NCI-H1694 treated with DMSO at 0.1 percent for 48 hours (cell line): ENCODE measurements at places on chromosomes 11 and 22.

- no peak for DNase-seq
These were observed 109.8 kb downstream of the NAT10 start for GRCh38 chr11:34214961-34215805.

- DNase-seq: no peak
These were observed 8.8 kb upstream of the OR2AT4 start for GRCh38 chr11:75105462-75105925.

DNA sequence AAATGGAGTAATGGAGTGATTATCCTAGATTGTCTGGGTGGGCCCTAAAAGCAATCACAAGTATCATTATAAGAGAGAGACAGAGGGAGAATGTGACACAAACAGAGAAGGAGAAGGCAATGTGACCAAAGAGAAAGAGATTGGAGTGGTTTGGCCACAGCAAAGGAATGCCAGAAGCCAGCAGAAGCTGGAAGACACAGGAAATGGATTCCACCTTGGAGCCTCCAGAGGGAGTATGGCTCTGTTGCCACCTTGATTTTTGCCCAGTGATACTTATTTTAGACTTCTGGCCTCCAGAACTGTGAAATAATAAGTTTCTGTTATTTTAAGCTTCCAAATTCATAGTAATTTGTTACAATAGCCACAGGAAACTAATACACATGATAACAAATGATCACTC is 36.8 kb upstream of the OR5P2 start:
- no peak for DNase-seq

- DNase-seq: no peak
These were observed 42.0 kb upstream of the TENM4 start for GRCh38 chr11:79482800-79483199.

GRCh38 chr11:68942751-68943271 is 38.0 kb downstream of the MRGPRD start:
- no peak for DNase-seq

GRCh38 chr11:72673284-72673942 is 809 bp downstream of the PDE2A start:
- DNase-seq: no peak

GRCh38 chr22:39275814-39276439 is 31.1 kb upstream of the PDGFB start:
- DNase-seq: no peak

- DNase-seq: no peak
These were observed 154.2 kb downstream of the LDLRAD3 start for GRCh38 chr11:36098087-36098486.

DNA sequence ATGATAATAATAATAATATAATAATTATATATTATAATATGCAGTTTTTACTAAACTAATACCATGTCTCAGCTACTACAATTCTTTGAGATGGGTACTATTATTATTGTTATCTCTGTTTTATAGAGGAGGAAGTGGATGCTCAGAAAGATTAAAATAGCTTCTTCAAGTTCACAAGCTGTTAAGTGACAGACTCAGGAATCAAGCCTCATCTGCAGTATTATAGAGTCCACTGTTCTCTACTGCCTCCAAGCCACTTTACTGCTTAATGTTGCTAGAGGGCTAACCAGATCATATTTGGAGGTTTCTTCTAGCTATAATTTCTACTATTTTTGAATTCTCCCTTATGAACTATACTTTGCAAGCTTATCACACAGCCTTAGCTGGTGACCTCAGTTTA is 62.7 kb downstream of the CSTPP1 start:
- no peak for DNase-seq

DNA sequence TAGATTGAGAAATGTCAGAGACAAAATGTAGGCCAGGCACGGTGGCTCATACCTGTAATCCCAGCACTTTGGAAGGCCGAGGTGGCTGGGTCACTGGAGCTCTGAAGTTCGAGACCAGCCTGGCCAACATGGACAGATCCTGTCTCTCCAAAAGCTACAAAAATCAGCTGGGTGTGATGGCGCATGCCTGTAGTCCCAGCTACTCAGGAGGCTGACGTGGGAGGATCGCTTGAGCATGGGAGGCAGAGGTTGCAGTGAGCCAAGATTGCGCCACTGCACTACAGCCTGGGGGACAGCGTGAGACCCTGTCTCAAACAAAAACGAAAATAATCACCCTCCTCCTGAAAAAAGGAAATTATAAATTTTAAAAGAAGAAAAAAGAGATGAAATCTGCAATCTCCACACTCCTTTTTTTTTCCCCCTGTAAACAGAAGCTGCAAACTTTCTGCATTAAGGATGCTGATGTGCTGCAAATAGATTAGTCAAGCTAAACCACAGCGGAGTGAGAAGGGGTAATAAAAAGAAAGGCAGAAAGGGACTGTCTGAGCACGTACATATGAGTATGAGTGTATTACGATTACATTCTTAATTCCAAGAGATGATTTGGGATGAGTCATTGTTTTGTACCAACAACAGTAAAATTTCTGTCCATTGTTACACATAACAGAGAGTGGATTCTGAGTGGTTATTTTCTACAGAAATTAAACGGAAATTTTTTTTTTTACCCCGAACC is 87.3 kb downstream of the SIK3 start:
- no peak for DNase-seq

DNA sequence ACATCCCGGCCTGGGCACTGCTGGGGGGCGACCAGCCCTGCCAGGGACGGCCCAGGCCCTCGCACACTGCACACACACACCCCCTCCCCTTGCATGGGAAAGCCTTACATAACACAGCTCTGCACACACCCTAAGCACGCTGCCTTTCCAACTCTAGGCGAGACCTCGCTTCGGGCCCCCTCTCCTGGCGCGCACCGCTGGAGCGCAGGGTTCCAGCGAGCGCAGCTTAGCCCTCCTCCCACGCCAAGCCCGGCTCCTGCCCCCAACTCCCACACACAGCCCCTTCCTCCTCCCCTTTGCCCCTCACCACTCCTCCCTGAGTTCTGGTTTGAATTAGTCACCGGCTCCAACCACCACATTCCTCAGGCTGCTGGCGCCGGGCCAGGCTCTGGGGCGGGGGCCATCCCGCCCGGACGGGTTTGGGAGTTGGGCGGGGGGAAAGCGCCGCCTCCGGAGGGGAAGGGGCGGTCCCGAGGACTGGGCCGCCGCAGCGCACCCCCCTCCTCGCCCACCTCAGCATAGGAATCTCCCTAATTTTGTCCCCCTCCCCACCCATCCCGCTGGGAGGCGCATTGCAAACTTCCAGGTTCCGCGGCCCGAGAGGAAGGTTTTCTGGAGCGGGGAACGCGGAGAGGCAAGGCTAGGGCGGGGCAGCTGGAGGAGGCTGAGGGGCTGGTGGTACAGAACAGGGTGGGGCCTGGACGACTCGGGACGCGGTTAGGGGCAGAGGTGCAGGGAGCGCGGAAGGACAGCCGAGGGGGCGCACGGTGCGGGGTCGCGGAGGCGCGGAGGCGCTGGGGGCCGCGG is 966 bp downstream of the AHNAK start:
- DNase-seq: no peak

DNA sequence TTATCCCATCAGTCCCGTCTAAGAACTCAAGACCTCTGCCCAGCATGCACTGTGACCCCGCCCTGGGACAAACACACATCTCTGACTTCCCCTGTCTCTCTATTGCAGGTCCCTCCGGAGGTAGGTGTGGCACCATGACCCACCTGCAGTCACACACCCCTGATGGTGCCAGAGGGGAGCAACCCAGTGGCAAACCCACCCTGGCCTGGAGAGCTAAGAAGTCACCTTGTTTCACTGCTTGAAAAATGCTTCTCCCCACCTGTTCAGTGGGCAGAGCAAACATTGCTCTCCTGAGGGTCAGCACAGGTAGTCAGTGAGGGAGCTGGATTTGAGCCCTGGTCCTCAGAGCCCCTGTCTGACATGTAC is 23.9 kb downstream of the CAPN1 start:
- DNase-seq: no peak

DNA sequence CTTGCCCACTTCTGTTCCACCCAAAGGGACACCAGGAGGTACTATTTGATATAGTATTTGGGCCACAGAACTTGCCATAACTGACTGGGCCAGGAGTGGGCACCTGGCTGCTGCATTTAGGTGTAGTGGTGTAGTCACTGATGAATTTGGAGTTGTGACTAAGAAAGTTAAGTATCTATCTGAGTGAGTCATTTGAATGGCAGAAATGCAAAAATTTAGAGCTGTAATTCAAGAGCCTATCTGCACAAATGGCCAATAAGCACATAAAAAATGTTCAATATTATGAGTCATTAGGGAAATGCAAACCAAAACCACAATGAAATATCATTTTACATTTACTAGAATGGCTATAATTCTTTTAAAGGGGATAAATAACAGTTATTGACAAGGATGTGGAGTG is 14.7 kb downstream of the GLYATL2 start:
- no peak for DNase-seq

DNA sequence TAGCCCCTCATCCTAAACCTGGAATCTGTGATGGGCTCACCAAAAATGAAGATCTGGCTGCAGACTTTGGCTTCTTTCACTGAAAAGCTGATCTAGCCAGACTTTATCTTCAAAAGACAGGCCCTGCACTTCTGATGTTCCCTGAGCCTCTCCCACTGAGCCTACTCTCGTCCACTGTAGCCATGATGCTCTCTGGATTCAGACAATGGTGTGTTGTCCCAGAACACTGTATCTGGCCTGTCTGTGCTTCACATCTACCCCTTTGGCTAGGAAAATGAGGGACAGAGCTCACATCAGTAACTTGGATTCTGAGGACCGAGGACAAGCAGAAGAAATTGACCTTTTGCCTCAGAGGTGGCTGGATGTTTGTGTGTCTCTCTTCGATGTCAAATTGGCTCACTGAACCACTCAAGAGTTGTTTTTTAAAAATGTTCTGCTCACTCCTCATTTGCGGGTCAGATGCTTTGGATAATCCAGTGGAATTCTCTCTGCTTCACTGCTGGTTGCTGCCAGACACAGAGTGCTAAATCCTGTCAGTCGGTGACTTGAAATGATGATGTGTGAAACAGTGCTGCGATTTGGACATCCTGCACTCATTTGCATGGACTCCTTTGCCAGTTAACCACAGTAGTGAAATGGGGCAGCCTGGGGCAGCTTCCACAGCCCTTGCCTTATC is 67.5 kb downstream of the ARFGAP2 start:
- DNase-seq: no peak

DNA sequence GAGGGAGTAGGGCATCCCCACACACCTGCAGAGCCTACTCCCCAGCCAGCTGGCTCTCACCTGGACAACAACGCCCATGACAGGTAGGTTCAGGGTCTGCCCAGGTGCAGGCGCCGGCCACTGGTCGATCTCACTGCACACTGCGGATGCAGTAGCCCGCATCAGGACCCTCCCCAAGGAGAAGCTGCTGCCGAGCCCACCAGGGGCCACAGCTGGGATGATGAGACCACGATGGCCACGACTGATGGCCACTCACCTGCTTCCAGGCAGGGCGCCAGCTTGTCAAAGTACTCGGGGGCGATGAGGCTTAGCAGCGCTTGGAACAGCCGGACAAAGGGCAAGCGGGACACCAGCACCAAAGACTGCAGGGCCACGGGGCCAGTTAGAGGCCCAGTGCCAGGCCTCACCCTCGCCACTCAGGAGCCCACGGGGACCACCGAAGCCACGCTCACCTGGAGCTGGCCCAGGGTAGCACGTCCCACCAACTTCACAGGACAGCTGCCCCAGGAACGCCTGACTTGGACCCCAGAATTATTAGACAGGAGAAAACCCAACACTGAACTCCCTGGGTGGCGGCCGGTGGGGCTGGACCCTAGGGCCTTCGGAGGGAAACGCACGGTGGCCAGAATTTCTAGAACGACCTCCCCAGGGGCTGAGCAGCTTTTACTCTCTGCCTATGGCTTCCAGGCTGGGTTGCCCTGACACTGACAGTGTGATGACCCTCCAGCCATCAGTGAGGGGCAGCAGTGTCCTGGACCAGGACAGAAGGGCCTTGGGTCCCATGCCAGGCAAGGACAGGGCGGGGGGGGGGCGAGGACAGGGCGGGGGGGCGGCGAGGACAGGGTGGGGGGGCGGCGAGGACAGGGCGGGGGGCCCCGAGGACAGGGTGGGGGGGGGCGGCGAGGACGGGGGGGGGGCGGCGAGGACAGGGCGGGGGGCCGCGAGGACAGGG is 8.9 kb upstream of the PLXNB2 start:
- no peak for DNase-seq

DNA sequence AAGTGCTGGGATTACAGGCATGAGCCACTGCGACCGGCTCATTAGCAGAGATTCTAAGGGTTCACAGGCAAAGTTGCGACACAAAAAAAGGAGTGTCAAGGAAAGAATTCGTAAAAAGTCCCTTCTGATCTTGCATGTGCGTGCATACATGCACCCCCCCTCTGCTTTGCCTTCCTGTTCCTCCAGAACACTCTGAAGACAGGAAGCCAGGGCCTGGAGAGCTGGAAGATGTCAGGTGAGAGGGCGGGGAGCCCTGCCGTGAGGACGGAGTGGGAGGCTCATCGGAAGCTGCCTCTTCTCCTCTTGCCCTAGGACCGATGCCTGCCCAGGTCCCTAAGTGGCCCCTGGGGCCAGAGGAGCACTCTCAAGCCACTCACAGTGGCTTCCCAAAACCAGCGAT is 89.1 kb downstream of the LARGE1 start:
- DNase-seq: no peak

- no peak for DNase-seq
These were observed 1.3 kb downstream of the UNC93B1 start for GRCh38 chr11:68002575-68002937.
